ENCODE measurements at places on chromosomes 16 and 17. TPM values are rescaled to one million over a fixed set of nuclear protein-coding genes. Genes with fewer than 3 reads are reported as not detected.

DNA sequence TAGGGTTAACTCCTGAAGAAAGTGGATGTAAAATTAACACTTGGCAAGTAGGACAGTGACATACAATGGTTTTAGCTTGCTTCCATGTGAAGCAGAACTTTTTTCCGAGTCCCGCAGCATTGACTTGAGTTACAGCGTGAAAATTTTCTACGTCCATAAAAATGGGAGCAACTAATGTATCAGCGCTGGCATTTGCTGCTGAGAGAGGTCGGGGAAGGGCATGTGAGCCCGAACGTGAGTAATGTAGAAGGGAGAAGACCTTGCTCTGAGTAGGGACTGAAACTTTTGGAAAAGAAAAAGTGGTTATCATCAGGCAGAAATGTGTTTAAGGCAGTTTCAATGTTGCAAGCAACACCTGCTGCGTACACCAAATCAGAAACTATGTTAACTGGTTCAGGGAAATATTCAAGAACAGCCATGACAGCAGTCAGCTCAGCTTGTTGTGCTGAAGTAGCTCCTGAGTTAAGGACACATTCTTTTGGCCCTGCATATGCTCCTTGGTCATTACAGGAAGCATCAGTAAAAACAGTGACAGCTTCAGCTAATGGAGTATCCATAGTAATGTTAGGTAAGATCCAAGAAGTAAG is 70.9 kb upstream of the ARL4D start:
- H3K4me1 ChIP-seq = peaks cover 2% of the 10 kb centered on the region
- no peak overlapping the region for H3K27ac ChIP-seq
- no peak overlapping the region for H3K4me3 ChIP-seq
- no peak for DNase-seq
- no peaks in the 10 kb centered on the region for H3K36me3 ChIP-seq

Gene KRTAP9-2
- total RNA-seq = not detected

Gene HOXB6
- total RNA-seq = 0.84 TPM

DNA sequence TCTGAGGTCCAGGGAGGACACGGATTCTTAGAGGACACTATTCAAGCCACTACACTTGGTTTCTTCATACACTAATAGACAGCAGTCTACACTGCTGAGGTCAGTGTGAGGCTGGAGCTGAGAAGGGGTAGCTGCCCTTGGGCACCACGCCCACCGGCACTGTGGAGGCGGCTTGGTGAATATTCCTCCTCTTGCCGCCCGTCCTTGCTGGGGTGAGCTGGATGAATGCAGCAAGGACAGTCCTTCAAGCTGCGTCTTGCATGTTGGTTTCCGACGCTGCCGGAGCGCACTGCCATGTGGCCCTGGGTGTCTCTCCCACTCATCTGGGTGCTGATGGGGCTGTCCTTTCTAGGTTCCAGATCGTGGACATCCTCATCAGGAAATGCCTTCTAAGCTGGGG is 2.6 kb downstream of the ZNF205 start:
- peaks cover 59% of the 10 kb centered on the region for H3K36me3 ChIP-seq
- H3K4me3 ChIP-seq = no peak overlapping the region
- no peak overlapping the region for H3K27ac ChIP-seq
- no peaks in the 10 kb centered on the region for H3K27me3 ChIP-seq

- H3K4me3 ChIP-seq = no peak overlapping the region
- H3K27ac ChIP-seq = peak overlapping the region; percentile 51
- DNase-seq = no peak
Measured at GRCh38 chr16:80993307-80993706, 13.4 kb downstream of the CMC2 start.

GRCh38 chr16:12679660-12680272 is 123.9 kb downstream of the CPPED1 start:
- no peak for DNase-seq
- H3K4me3 ChIP-seq = no peak overlapping the region
- H3K36me3 ChIP-seq = no peaks in the 10 kb centered on the region
- no peak overlapping the region for H3K27ac ChIP-seq
- no peaks in the 10 kb centered on the region for H3K27me3 ChIP-seq
- H3K4me1 ChIP-seq = no peaks in the 10 kb centered on the region

Gene LUC7L3
- total RNA-seq = 76.3 TPM

- DNase-seq = peak; percentile 81
- H3K27me3 ChIP-seq = no peaks in the 10 kb centered on the region
- H3K4me1 ChIP-seq = peaks cover 11% of the 10 kb centered on the region
- peak overlapping the region; percentile 94 for H3K4me3 ChIP-seq
Measured at GRCh38 chr17:49676276-49676868, 1.5 kb downstream of the SPOP start.

- peaks cover 30% of the 10 kb centered on the region for H3K4me1 ChIP-seq
- no peak for DNase-seq
- peaks cover 6% of the 10 kb centered on the region for H3K36me3 ChIP-seq
- no peak overlapping the region for H3K4me3 ChIP-seq
- H3K27ac ChIP-seq = no peak overlapping the region
Measured at GRCh38 chr16:58018803-58019202, 6.8 kb upstream of the MMP15 start.

- no peaks in the 10 kb centered on the region for H3K36me3 ChIP-seq
- no peak overlapping the region for H3K27ac ChIP-seq
- no peak for DNase-seq
- H3K4me3 ChIP-seq = no peak overlapping the region
- peaks cover under 1% of the 10 kb centered on the region for H3K27me3 ChIP-seq
- H3K4me1 ChIP-seq = no peaks in the 10 kb centered on the region
Measured at GRCh38 chr16:23048164-23048563, 101.1 kb downstream of the USP31 start.

DNA sequence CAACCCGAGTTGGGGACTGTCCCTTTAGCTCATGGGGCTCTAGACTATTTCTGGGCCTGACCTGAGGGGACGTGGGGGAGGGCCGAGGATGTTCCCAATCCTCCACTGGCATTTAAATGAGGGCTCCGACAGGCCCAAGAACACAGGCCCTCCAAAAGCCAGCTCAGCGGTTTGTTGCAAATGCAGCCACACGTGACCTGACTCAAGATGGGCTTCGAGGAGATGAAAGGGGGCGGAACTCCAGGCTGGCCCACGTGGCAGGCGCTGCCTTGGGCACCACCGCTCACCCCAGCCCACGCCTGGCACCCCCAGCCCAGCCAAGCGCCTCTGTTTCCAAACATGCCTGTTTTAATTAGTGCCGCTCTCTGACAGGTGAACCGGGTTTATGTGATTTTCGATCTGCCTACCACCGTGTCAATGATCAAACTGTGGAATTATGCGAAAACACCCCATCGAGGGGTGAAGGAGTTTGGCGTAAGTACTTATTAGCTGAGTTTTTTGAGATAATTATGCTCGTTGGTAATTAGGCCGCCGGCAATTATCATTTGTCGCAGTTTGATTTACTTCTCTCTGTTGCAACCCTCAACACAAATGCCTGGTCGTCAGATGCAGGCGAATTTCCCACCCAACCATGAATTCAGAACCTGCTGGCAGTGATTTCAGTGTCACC is 226.7 kb downstream of the KATNIP start:
- no peaks in the 10 kb centered on the region for H3K27me3 ChIP-seq
- DNase-seq = no peak
- no peak overlapping the region for H3K27ac ChIP-seq
- H3K4me1 ChIP-seq = no peaks in the 10 kb centered on the region
- H3K4me3 ChIP-seq = no peak overlapping the region
- peaks cover 21% of the 10 kb centered on the region for H3K36me3 ChIP-seq

Gene CRYM
- 0.13 TPM for total RNA-seq

Gene SPATA32
- total RNA-seq = 0.04 TPM

DNA sequence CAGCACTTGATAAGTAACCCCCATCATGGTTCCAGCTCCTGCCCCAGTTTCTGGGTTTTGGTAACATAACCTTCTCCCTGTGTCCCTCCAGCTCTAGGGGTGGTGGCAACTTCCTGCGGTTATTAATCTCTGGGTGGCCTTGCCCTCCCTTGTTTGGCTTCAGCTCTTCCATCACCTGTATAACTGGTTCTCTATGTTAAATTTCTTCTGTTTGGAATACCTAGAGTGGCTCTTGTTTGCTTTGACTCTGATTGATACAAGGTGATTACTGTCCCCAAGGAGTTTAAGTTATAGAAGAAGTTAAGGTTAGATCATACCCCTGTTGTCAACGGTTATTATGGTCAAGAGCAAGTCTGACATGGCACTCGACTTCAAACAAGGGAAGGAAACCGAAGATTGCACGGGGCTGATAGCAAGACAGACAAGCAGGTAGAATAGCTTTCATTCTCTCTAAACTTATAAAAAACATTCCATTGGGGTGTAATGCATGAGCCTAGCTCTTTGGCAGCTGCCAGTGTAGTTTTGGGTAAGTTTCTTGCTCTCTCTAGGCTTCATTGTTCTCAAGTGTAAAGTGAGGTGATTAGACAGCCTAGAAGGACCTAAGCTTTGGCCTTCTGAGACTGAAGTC is 11.0 kb upstream of the CCR7 start:
- H3K4me3 ChIP-seq = no peak overlapping the region
- no peak overlapping the region for H3K27ac ChIP-seq
- H3K27me3 ChIP-seq = no peaks in the 10 kb centered on the region
- H3K36me3 ChIP-seq = no peaks in the 10 kb centered on the region

GRCh38 chr17:71111934-71112333 is 942.6 kb downstream of the KCNJ2 start:
- no peak overlapping the region for H3K27ac ChIP-seq
- no peaks in the 10 kb centered on the region for H3K27me3 ChIP-seq
- H3K36me3 ChIP-seq = no peaks in the 10 kb centered on the region
- peak; percentile 67 for DNase-seq
- H3K4me3 ChIP-seq = no peak overlapping the region

- peaks cover 74% of the 10 kb centered on the region for H3K36me3 ChIP-seq
- no peaks in the 10 kb centered on the region for H3K27me3 ChIP-seq
- H3K4me1 ChIP-seq = peaks cover 12% of the 10 kb centered on the region
- no peak overlapping the region for H3K4me3 ChIP-seq
Measured at GRCh38 chr16:3773663-3774062, 56.3 kb upstream of the TRAP1 start.

DNA sequence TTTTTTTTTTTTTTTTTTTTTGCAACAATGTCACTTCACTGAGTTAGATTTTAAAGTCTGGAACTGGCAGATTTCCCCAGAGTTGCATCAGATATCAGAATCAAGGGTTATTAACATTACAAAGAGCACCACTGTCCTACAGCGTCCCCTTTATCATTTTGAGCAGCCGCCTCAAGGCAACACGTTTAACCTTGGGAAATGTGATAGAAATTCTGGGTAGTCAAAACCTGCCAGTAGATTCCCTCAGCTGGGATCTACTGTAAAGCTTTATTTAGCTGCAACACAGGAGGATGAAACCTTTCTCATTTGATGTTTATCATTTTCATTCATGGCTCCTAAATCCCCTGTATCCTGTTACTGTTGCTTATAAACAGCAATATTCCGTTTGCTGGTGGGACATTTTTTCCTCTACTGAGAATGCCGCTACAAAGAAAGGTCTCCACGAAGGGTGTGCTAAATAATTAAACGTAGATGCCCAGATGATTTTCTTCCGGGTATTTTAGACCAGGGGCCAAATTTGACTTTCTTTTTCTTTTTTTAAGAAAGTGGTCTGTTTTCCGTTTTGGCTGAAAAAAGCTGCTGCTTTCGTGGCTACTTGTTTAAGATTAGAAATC is 436.1 kb upstream of the GOT2 start:
- no peaks in the 10 kb centered on the region for H3K36me3 ChIP-seq
- peak; percentile 3 for DNase-seq
- no peak overlapping the region for H3K4me3 ChIP-seq
- peaks cover 3% of the 10 kb centered on the region for H3K4me1 ChIP-seq
- H3K27me3 ChIP-seq = no peaks in the 10 kb centered on the region
- H3K27ac ChIP-seq = no peak overlapping the region

GRCh38 chr17:64599187-64599676 is 62.9 kb downstream of the SMURF2 start:
- no peak overlapping the region for H3K4me3 ChIP-seq
- peaks cover 10% of the 10 kb centered on the region for H3K36me3 ChIP-seq
- no peak for DNase-seq

Gene CCL1
- total RNA-seq = not detected

GRCh38 chr16:30941600-30942425 is 7.1 kb upstream of the ORAI3 start:
- no peaks in the 10 kb centered on the region for H3K27me3 ChIP-seq
- H3K27ac ChIP-seq = peak overlapping the region; percentile 20
- no peak overlapping the region for H3K4me3 ChIP-seq
- peaks cover 16% of the 10 kb centered on the region for H3K4me1 ChIP-seq
- H3K36me3 ChIP-seq = peaks cover 48% of the 10 kb centered on the region

GRCh38 chr17:81487487-81488275 is 24.9 kb downstream of the ACTG1 start:
- DNase-seq = peak; percentile 92
- peaks cover 50% of the 10 kb centered on the region for H3K4me1 ChIP-seq
- no peaks in the 10 kb centered on the region for H3K36me3 ChIP-seq
- peak overlapping the region; percentile 67 for H3K4me3 ChIP-seq

Gene NACA2
- total RNA-seq = 0.22 TPM

DNA sequence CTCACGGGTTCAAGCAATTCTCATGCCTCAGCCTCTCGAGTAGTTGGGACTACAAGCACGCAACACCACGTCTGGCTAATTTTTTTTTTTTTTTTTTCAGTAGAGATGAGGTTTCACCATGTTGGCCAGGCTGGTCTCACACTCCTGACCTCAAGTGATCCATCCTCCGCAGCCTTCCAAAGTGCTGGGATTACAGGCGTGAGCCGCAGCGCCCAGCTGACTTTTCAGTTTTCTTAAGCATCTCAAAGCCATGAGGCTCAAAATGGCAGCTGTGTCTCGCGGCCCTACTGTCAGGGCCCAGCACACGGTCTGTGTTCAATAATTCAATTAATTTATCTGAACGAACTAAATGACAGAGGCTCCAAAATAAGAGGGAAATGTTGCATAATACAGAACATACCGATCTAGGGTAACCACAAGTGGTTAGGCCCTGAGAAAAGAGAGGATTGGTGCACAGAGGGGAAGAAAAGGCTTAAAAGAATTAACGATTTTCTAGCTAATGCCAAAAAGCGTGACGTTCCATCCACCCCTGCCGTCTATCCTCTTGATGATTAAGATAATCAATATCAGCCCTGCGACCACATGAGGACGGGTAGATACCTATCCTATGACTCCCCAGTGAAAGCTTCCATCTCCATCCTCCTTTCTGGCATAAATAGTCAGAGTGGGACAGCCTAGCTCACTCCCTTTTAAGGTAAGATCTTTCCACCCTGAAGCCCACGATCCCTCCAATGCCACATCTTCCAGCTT is 136.9 kb downstream of the SLC39A11 start:
- H3K27ac ChIP-seq = no peak overlapping the region
- H3K4me1 ChIP-seq = no peaks in the 10 kb centered on the region
- no peak for DNase-seq
- no peaks in the 10 kb centered on the region for H3K27me3 ChIP-seq
- H3K4me3 ChIP-seq = no peak overlapping the region

Gene CETP
- total RNA-seq = 4.7 TPM

- H3K27me3 ChIP-seq = no peaks in the 10 kb centered on the region
- no peak overlapping the region for H3K27ac ChIP-seq
- no peak overlapping the region for H3K4me3 ChIP-seq
Measured at GRCh38 chr17:78014646-78015045, 56.1 kb downstream of the TNRC6C start.

DNA sequence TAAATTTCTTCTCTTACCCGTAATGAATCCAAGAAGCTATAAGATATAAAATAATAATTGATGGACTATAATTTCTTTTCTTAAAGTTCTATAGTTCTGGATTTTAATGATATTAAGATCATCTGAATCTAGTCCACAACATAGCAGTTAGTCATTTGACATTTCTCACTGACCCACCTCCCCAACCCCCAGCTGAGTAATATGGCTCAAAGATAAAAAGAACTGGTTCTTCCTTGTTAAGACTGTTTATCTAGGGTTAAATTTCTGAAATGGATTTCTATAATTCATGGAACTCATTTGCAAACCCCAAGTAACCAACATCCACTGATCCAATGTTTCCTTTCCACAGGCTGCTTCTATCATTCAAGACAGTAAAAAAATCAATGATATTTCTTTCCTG is 133.9 kb upstream of the SOX9 start:
- no peaks in the 10 kb centered on the region for H3K36me3 ChIP-seq
- H3K27me3 ChIP-seq = no peaks in the 10 kb centered on the region
- H3K27ac ChIP-seq = no peak overlapping the region
- no peak for DNase-seq
- H3K4me3 ChIP-seq = no peak overlapping the region

Gene DDX19B
- total RNA-seq = 19.9 TPM

Data from muscle of leg (tissue), 16 donors.